ENCODE measurements at places on chromosomes 7 and 10.
A peak's percentile ranks its signal among the peaks of the same experiment; 100 is the strongest.

DNA sequence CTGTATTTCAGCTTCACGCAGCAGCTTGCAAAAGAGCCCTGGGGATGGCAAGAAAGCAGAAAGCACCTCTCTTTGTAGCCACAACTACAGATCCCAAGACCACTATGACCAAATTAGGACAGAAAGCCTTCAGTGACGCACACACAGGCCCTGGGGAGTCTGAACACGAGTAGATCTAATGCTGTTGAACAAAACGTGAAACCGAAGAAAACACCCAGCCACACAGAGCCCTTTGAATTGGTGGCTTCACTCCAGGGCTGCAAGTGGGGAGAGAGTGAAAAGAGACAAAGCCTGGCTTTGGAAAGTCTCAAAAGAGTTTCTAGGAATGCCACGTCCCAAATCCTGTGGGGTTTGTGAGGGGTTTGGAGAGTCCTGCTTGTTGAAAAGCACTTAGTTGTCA is 28.4 kb downstream of the PLXNA4 start:
- no peak for DNase-seq

DNA sequence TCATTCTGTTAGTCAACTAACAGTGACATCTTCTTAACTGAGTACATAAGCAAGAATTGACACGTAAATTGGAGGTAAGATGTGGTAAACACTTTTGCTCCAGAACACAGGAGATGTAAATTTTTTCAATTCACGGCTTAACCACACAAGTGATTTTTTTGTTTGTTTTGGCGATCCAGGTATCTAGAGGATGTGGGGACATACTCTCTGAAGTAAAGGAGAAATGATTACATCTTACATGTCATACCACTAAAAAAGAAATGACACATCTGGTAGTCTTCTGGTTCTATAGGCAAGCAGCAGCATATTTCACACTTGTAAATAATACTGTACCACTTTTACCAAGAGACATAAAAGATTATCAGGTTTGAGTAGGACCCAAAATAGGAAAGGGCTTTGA is 200.3 kb upstream of the ZWINT start:
- no peak for DNase-seq

DNA sequence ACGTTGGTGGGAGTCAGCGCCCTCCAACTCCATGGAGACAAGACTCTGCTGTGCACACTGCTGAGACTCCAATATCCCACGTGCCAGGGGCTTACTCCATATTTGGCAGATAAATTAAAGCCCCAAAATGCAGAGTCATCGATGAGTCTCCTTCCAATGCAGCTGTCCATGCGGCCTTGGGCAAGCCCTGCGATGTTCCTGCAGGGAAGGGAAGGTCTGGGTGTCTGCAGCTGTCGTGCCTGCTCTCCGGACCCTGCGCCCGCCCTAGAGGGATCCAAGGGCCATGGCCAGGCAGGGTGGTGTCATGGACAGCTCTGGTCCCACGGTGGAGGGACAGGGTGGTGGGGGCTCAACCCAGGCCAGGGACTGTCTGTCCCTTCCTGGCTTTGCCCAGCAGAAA is 185.2 kb downstream of the PTPRN2 start:
- no peak for DNase-seq

- DNase-seq = peak; percentile 83
These were observed 67.2 kb downstream of the COBL start for GRCh38 chr7:51249187-51249945.

DNA sequence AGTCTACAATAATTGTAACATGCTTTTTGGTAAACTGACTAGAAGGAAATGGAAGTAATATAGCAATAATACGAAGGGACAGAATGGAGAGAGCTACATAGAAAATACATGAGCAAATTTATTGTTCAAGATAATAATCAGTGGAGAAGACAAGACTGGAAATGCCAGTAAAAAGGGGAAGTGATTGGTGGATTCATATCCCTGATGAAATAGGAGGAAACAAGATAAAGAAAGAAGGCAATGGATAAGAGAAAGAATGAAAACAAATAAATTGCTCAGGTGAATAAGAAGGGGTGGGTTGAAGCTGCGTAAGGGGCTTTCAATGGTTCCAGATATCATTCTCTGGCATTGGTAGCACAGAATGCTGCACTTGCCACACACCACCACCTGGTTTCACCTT is 135.9 kb downstream of the LRRN3 start:
- DNase-seq = no peak

- DNase-seq = peak; percentile 38
These were observed 7.7 kb downstream of the CASP2 start for GRCh38 chr7:143295870-143296269.

DNA sequence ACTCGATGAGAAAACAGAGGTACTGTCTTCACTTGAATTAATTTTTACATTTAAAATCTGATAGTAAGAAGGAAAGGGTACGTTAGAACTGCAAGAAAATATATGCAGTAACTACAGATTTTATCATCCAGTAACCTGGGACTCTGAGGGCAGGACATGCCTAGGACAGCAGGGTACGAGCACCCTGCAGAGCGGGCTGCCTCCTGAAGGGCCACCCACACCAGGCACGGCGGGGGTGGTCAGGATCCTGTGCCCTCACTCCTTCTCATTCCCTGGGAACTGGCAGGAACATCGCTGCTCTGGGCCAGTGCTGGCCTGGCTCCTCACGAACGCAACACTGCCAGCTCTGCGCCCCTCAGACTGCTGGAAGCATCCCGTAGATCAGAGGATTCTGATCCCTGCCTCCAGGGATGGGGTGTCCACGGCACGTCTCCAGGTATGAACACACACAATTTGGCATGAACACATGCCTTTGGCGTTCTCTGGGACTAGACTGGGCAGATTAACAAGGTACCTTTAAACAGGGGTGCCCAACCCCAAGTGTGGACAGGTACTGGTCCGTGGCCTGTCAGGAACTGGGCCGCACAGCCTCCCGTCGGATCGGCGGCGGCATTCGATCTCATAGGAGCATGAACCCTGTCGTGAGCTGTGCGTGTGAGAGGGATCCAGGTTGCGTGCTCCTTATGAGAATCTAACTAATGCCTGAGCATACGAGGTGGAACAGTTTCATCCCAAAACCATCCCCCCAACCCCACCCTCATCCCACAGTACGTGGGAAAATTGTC is 99.3 kb upstream of the FAM20C start:
- DNase-seq = no peak

- no peak for DNase-seq
These were observed 227.1 kb downstream of the AUTS2 start for GRCh38 chr7:69825113-69825972.

- no peak for DNase-seq
These were observed 6.4 kb upstream of the VWA2 start for GRCh38 chr10:114232561-114233176.

- no peak for DNase-seq
These were observed 23.4 kb upstream of the MGAM2 start for GRCh38 chr7:142088022-142088714.

DNA sequence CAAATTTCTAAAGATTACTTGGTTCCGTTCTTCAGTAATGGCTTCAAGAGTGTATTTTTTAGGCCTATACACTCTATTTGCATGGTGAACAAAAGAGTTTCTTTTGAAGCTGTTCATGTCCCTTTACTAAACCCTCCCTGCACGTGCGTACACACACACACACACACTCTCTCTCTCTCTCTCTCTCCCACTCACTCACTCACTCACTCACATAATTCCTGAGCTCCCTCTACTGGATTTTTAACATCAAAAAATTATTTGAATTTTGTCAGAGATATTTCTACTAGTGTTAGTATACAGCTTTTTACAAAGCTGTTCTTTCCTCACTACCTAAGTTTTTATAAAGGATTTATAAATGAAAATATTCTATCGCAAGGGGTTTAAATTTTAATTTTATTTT is 85.9 kb downstream of the UBE3C start:
- DNase-seq = peak; percentile 5

- no peak for DNase-seq
These were observed 2.5 kb upstream of the P4HA1 start for GRCh38 chr10:73099141-73099540.

GRCh38 chr10:35937546-35937945 is 295.4 kb upstream of the FZD8 start:
- no peak for DNase-seq

- DNase-seq = peak; percentile 86
These were observed 22.9 kb upstream of the AQP1 start for GRCh38 chr7:30888747-30889146.

- peak; percentile 11 for DNase-seq
These were observed 15.9 kb downstream of the CAMK2B start for GRCh38 chr7:44309271-44310091.

GRCh38 chr7:103727982-103728610 is 261.4 kb downstream of the RELN start:
- no peak for DNase-seq

GRCh38 chr7:26140380-26140779 is 11.6 kb upstream of the NFE2L3 start:
- DNase-seq = no peak

DNA sequence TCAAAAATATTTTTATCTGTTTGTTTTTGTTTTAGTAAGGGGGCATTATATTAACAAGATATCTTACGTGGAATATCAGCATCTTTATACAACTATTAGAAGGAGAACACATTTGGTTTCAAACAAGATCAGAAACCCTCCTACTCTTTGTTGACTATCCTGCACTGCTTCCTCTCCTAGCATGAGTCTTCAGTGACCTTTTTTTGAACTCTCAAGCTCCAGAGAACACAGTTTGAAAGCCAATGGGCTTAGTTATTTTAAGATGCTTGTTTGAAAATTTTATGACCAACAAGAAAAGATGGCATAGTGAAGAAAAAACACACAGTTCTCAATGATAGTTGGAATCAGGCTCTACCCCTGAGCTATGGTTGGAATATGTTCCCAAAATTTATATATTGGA is 37.2 kb upstream of the RTKN2 start:
- DNase-seq = peak; percentile 54

DNA sequence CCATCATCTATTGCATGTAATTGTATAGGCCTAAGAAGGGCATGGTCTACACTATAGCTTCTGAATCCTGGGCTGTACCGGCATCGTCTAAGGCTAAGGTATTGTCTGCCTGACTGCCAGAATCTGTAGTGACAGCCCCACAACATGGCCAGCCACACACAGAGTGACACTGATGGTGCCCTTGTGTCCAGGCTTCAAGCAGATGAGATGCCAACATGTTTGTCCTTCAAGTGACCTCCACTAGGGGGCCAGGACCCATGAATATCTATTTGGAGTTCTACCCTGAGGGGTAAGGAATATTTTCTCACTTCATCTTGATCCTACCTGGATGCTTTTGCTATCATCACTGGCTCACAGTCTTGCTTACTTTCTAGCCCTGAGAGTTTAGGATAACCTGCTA is 1.5 kb downstream of the CYP3A7 start:
- DNase-seq = no peak

GRCh38 chr10:15791816-15792524 is 68.3 kb downstream of the MINDY3 start:
- DNase-seq = peak; percentile 70

DNA sequence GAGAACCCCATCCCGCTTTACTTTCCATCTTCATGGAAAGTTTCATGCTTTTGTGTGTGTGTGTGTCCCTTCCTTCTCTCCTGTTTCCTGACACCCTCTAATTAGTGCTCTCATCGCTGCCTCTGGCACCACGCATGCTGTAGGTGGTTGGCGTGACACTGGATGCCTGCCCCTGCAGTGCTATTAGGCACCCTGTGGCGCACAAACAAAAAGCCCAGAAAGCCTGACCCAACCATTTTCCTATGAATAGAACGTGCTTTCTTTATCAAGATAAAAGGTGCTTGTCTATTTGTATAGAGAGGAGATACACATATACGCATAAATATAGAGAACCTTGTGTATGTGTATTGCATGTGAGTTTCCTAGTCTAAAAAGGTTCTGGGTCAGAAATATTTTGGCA is 120.8 kb upstream of the CDCA7L start:
- no peak for DNase-seq
